ENCODE measurements at places on chromosomes 12 and 14.
A peak's percentile ranks its signal among the peaks of the same experiment; 100 is the strongest.

- no peak for DNase-seq
These were observed 39.0 kb upstream of the HDAC7 start for GRCh38 chr12:47858511-47859266.

DNA sequence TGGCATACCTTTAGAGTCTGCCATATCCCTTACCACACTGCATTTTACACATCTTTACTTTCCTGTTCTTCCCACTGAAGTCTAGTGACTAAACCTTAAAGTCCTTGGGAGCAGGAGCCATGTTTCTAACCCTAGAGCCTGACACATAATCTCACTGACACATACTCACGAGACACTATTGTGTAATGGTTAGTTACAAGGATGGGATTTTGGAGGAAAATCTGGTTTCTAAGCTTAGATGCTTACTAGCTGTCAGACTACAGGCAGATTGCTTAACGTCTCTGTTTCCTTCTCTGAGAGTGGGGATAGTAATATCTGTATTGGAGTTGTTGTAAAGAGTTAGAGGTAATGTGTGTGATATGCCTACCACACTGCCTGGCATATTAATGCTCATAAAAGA, 6.2 kb upstream of the DYRK4 start:
- no peak for DNase-seq

DNA sequence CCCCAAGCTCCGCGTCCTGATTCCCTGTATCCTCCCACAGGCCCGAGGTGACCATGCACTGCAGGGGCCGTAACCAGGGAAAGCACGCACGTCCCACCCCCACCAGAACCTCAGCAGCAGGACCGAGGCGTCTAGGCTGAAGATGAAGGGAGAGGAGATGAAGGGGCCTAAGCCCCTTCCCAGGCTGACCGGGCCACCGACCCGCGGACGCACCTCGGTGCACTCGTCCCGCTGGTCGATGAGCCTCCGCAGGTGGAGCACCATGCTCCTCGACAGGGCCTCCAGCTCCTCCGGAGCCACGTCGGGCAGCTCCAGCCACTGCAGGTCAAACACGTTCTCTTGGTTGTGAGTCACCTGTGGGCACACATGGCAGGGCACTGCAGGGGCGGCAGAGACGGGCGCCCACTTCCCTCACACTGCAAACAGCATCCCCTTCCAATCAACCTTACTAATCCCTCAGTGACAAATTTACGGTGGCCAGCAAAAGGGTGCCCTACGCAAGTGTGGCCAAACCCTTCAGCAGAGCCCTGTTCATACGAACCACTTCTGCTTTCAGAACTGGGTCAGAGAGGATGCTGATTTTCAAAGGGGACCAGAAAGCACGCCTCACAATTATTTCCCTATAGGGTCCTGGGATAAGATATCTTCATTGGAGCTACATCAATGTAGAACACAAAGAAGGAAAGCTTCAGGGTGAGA, 77.8 kb downstream of the CCDC88C start:
- no peak for DNase-seq

DNA sequence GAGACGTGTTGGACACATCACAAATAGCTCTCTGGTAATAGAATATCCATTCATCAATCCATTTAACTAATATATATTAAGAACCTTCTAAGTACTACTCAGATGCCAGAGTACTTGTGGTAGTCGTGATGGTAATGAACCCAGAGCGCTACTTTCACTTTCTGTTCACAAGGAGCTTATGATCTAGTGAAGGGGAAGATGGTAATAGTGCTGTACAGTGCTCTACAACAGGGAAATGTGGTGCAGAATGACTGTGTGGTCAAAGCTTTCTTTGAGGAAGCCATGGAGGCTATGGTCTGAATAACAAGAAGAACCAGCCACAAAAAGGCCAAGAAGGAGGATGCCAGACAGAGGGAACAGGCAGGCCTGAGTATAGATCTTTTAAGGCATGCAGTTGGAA, 212.0 kb downstream of the PTPRO start:
- DNase-seq = peak; percentile 57

DNA sequence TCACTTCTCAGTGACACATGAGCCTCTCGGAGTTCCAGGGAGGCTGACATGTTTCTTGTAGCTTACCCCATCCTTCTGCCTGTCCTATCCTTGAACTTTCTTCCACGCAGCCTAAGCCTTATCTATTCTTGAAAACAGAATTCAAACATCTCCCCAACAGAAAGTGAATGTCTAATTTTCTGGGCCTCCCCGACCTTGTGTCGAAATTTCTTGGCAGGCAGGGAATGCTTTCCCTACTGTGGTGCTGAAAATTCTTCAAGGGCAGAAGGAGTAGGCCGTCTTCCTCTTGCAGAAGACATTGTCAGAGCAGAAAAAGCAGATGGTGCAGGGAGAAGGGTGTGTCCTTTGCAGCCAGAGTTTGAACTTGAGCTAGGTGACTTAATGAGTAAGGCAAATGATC, 63.0 kb upstream of the TCL1B start:
- no peak for DNase-seq

GRCh38 chr14:57199921-57200320, 68.8 kb downstream of the EXOC5 start:
- no peak for DNase-seq

DNA sequence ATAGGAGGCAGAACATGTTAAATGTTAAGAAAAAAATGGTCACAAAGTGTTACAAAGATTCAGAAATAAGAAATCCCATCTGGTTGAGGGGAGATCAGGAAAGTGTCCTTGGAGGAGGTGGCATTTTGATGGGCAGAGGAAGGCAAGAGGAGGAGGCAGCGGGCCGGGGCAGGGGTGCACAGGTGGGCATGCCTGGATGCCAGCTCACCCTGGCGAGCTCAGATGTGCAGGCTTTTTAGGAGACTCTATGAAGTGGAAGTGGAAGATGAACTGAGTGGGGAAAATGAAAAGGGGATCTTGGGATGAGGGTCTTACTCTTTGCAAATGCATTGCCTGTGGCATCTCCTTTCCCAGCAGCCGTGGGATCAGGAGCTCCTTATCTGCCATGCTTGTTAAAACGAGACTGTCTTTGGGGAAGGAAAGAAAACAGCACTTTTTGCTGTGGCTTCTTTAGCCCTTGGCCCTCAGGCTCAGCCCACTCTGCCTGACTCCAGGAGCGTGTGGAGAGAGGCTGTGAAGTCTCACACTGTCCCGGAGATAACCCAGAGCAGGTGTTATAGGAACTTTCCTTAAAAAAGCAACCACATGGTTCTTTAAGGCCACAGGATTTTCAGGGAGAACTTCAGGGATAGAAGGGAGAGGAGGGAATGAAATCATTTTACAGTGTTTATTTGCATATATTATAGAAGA, 62.6 kb downstream of the ELK3 start:
- no peak for DNase-seq

- DNase-seq = no peak
These were observed 6.8 kb upstream of the LEMD3 start for GRCh38 chr12:65162609-65163008.

DNA sequence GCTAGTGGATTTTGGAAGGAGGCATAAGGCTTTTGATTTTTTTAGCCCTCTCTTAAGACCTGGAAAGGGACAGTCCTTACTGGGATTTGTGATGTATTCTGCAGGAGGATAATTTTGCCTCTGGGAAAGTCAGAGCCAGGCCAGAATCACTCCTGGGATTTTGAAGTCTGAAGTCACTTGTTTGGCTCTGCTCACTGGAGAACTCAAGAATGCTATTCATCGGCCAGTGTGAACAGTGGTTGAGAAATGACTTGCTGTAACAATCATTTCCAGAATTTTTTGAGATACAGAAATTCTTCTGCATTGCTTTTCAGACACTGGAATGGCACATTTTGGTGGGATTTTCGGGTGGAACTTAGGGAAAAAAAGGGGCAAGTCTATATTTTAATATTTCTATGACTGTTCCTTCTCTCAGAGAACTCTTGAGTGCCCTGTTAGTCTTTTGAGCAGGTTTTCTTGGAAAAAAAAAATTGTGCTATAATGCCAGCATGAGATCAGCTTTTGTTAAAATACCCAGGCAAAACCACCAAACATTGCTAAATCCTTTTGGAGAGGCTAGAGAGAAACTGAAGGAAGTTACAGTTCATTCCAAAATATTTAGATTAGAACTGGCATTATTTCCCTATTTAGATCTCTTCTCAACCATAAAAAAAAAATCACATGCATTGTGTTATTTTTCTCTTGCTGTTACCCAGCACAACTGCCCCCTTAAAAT, 26.1 kb upstream of the BHLHE41 start:
- no peak for DNase-seq

- no peak for DNase-seq
These were observed 78.3 kb downstream of the AACS start for GRCh38 chr12:125143491-125143890.

DNA sequence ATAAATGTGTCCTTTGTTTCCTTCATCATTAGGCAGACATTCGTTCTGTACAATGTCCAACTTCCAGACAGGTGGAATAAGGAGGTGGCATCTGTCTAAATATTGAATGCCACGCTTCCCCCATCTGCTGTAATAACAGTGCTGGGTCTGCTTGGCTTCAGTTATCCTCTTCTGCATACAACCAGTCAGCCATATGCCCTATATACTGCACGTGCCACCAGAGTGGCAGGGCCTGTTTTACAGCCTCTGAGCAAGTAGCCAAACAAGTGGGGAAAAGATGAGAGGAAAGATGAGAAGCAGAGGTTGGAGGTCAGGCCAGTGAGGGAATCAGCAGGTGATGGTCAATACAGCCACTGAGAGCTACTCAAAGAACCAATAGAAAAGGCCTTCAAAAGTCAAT, 55.4 kb downstream of the OTX2 start:
- DNase-seq = no peak

DNA sequence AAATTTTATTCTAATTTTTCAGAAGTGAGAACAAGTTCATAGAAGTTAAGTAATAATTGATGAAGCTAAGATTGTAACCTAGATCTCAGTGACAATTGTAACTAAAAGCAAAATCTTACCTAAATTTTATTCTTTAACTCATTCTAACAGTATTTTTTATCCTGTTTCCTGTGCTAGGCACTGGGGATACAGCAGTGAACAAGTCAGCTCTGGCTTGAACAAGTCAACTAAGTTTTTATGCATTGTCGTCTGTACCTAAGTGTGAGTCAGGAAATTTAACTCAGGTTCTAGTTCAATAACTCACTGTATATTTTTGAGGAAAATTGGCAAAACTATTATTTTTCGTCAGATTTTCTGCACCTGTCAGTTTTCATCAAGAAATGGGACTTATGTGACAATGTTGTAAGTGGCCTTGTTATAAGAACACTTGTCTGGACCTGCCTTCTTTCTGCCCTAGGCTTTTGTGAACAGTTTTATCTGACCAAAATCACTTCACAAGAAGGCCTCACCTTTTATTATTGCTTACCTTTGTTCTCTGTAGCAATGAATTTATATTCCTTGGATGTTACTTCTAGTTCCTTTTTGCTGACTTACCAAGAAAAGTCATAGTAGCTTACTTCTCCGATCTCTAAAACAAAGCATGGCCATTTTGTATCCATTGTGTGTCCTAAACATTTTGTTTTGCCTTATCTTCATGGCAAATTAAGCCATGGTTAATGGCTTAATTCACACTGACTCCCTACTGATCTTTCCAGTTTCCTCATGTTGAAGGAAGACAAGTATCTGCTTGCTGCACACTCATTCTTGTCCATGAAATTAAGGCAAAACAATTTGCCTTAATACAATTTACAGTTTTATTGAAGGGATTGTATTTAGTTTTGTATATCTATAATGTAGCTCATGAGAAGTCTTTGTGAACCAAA, 2.7 kb downstream of the TMTC3 start:
- no peak for DNase-seq

GRCh38 chr14:97021001-97021400, 223.8 kb downstream of the VRK1 start:
- DNase-seq = no peak

DNA sequence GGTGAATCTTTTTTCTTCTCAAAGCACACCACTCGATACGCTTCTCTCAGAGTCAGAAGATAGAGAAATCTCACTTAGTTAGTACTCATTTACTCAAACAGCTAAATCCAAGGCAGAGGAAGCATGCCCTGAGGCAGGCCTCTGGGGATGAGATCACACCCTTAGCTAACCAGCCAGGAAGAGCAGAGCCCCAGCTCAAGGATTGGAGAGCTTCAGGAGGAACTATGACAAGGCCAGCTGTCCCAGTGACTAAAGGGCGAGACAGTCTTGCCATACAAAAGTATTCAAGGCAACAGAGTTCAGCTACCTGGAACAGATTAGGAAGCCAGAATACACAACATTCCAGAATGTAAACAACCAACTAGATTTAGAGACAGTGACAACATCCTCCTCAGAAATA, 197.7 kb upstream of the CCDC196 start:
- no peak for DNase-seq

GRCh38 chr12:5376591-5377207, 55.2 kb upstream of the NTF3 start:
- DNase-seq = no peak

GRCh38 chr14:102046337-102047278, 40.2 kb downstream of the HSP90AA1 start:
- DNase-seq = peak; percentile 29

DNA sequence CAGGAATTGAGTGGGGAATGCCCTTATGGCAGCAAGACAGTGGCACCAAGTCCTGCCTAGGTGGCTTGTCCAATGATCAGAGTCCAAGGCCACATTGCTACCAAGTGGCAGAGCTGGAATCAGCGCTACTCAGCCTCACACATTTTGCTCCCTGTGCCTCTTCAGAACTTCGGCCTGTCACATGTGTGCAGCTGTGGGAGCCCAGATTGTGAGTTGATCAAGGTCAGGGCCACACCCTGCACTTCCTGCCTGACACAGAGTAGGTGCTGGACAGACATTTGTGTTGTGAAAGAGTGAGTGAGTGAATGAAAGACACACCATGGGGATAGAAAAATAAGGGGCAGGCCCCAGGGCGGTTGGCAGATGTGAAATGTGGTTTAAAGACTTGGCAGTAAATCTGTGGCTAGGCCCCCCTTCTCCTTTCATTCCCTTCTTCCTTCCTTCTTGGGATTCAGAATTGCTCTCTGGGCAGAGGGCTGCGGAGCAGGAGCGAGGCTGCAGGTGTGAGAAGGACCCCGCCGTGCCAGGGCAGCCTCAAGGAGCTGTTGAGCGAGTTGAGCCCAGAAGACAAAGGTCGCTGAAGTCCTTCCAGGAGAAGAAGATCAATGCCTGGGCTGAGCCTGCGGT, 83.5 kb downstream of the SLC25A47 start:
- DNase-seq = peak; percentile 67

DNA sequence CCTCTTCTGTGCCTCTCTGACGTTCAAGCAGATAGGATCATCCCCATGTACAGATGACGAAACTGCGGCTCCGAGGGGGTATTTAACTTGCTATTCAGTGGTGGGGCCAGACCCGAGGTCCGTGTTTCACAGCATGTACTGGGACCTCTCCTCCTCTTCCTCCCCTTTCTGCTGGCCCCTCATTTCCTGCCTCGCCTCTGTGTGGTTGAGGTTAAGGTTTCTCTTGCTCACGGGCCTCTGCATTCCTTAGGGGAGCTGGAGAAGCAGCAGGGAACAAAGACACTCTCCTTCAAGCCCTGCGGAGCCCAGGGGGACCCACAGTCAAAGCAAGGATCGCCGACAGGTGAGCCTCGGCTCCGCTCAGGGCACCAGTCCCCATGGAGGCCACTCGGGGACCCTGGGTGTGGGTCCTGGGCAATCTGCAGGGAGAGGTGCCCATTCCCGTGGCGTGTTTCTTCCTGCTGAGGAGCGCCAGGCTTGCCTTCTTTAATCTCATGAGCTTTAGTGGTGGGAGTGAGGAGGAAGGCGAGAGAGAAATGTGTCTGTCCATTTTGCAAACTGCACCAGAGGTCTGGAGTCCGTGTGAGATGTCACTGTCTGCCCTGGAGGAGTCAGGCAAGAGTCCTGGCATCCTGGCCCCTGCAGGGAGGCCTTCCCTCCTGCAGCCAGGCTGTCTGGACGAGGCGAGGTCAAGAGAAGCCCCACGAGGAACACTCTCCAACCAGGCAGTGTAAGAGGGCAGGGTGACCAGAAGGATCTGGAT, 45.0 kb downstream of the SLC6A12 start:
- no peak for DNase-seq

All from CD4-positive, alpha-beta T cell treated with Interleukin-1 beta for 1 hour (primary cell).